Activated CD4-positive, alpha-beta T cell treated with anti-CD3 and anti-CD28 coated beads for 36 hours (primary cell): ENCODE measurements at places on chromosomes 16 and 17. TPM values are rescaled to one million over a fixed set of nuclear protein-coding genes. Genes with fewer than 3 reads are reported as not detected.

NUPR1 gene
- not detected for total RNA-seq

DNA sequence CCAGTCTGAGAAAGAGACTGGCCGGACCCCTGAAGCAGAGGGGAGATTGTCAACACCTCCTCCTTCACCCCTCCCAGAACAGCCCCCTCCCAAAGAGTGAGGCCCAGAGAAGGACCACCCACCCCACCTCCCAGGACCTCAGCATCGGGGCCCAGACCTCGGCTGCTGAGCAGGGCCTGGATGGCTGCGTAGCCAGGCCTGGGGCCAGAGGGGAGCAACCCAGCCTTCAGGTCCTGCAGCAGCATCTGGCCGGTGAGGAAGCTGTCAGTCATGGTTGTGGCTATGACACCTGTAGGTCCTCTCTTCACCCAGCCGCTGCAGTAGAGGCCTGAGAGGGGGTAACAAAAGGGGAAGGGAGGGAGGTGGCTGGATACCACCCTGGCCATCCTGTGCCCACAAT lies 3.2 kb upstream of the GRIN2C start:
- no peak for DNase-seq

GRCh38 chr17:3558603-3559269 lies 1.1 kb upstream of the TRPV3 start:
- peak; percentile 85 for DNase-seq

ARL2BP gene
- 9.9 TPM for total RNA-seq

ITGA2B gene
- 1.7 TPM for total RNA-seq

GRCh38 chr17:79053251-79053925 lies 21.2 kb upstream of the ENGASE start:
- DNase-seq: no peak

BMERB1 gene
- total RNA-seq: 11.6 TPM

DNA sequence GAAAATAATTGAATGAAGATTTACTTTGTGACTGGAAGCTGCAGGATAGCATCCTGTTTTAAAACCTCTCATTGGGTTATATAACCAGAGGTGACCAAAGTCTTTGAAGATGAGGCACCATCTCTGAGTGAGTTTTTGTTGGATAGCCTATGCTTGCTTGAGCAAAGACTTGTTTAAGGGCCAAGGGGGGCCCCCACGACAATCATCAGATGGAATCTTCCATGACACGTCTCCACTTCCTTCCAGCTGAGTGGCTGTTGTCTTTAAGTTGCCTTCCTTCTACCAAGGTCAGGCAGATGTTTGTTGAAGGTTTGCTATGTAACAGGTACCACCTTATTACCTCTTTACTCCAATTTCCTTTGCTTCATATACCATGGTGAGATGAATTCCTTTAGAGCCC lies 188.8 kb downstream of the PRKCA start:
- peak; percentile 64 for DNase-seq

SUMO2 gene
- total RNA-seq: 594 TPM

SDR42E2 gene
- 0.07 TPM for total RNA-seq

FOXJ1 gene
- 0.47 TPM for total RNA-seq

DNA sequence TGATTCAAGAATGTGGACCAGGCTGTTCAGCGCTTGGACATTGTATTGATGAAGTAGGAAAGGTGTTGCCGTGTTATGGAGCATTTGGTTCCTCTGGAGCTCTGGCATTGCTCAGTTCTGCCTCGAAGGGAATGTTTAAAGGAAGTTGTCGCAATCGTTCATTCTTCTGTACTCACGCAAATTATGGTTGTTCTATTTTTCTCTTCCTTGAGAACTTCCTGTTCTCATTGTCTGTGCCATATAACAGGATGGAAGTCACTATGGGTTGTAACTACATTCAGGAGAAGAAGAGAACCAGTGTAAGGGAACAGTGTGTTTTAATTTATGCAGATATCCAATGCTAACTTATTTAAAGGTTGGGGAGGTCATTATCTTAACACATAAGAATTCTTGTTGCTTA lies 13.0 kb downstream of the PCTP start:
- DNase-seq: no peak

- no peak for DNase-seq
These were observed 34.7 kb upstream of the ABCA6 start for GRCh38 chr17:69176457-69176795.

GRCh38 chr16:59635674-59636073 lies 901.6 kb upstream of the GOT2 start:
- no peak for DNase-seq

- no peak for DNase-seq
These were observed 39.7 kb upstream of the TBC1D3K start for GRCh38 chr17:37884516-37884915.

DNA sequence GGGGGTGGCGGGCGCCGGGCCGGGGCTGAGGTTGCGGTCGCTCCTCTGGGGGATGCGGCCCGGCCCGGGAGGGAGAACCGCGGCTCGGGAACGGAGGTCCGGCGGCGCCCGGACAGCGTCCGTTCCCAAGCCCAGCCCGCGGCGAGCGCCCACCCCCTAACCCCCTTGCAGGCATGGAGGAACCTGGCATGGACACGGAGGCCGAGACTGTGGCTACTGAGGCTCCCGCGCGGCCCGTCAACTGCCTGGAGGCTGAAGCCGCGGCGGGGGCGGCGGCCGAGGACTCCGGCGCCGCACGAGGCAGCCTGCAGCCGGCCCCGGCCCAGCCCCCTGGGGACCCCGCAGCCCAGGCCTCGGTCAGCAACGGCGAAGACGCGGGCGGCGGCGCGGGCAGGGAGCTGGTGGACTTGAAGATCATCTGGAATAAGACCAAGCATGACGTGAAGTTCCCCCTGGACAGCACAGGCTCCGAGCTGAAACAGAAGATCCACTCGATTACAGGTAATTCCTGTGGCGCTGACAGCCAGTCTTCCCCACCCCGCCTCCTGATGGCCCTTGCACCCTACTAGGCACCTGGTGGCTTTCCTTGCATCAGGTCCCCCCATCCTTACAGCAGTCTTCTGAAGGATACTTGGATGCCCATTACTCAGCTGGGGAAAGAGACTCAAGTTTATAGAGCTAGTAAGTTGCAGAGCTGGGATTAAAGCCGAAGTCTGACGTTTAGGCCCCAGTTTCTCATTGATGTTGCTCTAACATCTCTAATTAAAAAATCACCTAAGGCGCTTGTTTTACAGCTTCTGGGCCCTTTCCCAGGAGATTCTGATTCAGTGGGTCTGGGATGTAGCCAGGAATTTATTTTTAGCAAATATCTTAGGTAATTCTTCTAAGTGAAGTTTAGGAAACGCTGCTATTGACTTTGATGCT lies 514 bp downstream of the UBFD1 start:
- no peak for DNase-seq

- peak; percentile 38 for DNase-seq
These were observed at the start of gene IRX3 for GRCh38 chr16:54286366-54287130. IRX3 (minus strand) TSS chr16:54286787; CDS start chr16:54286050, 737 bp downstream.

DNA sequence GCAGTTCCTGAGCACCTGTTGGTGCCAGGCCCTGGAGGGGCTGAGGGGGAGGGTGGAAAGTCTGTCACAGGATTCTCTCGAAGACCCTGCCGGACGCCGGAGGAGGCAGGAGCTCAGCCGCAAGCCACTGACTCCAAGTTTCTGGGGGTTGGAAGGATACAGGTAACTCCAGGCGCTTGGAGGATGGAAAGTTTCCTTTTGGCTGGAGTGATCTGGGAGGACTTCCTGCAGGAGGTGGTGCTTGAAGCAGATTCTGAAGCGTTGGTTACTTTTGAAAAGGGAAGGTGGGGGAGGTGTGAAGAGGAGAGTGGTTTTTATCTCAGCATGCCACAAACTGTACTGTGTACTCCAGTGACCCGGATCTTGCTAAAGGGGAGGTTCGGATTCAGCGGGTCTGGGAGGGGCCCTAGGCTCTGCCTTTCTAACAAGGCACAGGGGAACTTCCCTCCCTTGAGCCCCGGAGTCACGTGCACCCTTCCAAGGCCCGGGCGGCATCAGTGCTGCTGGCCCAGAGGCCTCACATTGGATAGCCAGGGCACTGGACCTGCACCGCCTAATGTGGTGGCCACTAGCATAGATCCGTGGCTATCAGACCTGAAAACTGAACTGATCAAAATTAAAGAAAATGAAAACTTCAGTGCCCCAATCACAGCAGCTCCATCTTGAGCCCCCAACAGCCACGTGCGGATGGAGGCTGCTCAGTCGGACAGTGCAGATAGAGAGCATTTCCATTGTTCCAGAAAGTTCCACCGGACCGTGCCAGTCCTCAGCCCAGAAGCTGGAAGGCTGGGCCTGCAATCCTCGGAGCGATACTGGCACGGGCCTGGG lies 42.2 kb upstream of the GSE1 start:
- peak; percentile 54 for DNase-seq

DNA sequence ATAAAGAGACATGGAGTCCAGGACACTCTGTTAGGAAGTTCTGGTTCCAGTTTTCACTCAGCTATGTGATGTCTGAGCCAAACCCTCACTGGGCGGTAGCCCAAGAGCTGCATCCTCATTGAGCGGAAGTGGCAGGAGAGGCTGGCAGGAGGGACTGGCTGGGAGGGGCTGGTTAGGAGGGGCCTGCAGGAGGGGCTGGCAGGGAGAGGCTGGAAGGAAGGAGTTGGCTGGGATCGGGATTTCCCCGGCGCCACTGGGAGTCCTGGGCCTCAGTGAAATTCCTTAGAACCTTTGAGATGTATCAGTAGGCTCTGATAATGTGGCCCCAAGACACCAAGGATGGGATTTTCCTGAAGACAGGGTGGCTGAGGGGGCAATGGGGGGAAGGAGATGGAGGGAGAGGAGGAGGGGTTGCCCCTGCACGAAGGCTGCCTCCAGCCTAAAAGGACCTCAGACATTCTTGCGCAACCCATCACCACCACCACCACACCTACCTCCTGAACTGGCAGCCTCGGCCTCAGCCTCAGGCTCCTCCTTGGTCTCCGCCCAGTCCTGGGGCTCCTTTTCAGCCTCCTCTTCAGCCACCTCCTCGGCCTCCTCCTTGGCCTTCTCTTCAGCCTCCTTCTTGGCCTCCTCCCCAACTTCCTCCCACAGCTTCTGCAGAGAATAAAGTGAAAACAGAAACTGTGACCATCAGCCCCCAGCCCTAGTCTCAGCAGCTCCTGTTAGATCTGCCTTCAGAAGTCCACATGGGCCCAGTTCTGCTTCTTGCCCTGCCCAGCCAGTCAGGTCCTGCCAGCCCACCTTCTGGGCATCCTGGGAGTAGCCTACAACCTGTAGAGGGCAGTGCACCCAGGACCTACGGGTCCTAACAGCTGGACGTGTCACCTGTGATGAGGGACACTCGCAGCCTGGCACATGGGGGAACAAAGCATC lies 31.7 kb downstream of the CNGB1 start:
- DNase-seq: no peak

- DNase-seq: no peak
These were observed 52.7 kb downstream of the ASIC2 start for GRCh38 chr17:33240362-33240761.

GRCh38 chr17:58344791-58345157 lies 7.2 kb downstream of the SUPT4H1 start:
- DNase-seq: peak; percentile 81

DNA sequence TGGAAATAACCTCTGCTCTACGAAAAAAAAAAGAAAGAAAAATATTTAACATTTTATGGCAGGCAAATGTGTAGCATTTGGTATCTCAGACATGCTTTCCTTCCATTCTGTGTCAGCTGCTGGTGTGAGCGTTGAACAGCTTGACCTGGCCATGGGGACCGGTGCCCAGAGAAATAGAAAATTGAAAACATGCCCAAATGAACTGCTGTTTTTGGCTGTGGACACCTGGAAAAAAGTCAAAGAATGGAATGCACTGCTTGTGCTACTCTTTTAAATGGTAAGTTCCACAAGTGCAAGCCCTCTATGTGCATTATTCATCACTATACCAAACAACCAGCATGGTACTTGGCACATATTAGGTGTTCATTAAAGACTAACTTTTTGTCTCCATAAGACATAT lies 127.2 kb downstream of the CDH8 start:
- DNase-seq: no peak

CCL15 gene
- not detected for total RNA-seq

- peak; percentile 4 for DNase-seq
These were observed 78.9 kb upstream of the GNG13 start for GRCh38 chr16:879461-879861.

SPNS1 gene
- 14.2 TPM for total RNA-seq

GRCh38 chr17:77734371-77735080 lies 224.0 kb upstream of the TNRC6C start:
- no peak for DNase-seq

PRR35 gene
- not detected for total RNA-seq

GRCh38 chr16:59699786-59700185 lies 965.7 kb upstream of the GOT2 start:
- no peak for DNase-seq

KRTAP1-1 gene
- total RNA-seq: not detected

DNA sequence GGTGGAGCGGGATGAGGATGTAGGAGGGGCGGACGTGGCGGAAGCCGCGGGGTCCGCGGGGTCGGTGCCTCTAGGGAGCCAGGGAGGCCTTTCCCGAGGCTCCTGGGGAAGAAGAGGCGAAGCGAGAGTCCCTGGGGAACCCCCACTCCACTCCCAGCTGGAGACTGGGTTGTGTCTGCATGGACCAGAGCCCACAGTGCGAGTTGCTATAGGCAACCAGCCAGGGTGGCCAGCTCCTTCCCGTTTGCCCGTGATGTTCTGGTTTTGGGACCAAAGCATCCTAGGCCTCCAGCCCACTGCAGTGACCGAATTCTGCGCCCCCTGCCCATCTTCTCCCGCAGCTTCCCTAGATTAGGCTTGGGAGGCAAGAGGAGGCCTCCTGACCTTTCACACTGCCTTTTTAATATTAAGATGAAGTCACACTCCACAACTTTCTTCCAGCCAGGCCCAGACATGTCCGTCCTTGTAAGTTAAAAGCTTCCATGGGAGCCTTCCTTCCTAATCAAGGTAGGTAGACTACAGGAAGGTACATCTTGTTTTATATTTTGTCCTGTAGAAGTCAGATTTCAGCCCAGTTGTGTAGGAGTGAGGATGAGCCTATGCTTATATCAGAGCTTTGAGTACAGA lies 469 bp downstream of the AMZ2 start:
- DNase-seq: peak; percentile 76

DNA sequence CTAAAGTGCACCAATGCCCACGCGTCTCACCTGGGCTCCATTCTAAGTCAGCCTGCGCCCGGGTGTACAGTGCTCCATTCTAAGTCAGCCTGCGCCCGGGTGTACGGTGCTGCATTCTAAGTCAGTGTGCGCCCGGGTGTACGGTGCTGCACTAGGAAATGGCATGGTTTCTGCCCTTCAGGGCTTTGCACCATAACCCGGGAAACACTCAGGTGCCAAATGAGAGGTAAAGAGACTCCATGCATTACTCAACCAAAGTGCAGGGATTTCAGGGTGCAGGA lies 29.2 kb upstream of the FASN start:
- no peak for DNase-seq
